ENCODE measurements at places on chromosomes 7 and 10. TPM values are rescaled to one million over a fixed set of nuclear protein-coding genes. Genes with fewer than 3 reads are reported as not detected.

H2BK1 gene
- not detected for polyA plus RNA-seq

MMRN2 gene
- polyA plus RNA-seq = 24.4 TPM

RASSF4 gene
- polyA plus RNA-seq = 46.7 TPM

HOXA5 gene
- 7.2 TPM for polyA plus RNA-seq

HOXA4 gene
- polyA plus RNA-seq = 32.9 TPM

RNF32 gene
- 1.9 TPM for polyA plus RNA-seq

SRRM3 gene
- 0.41 TPM for polyA plus RNA-seq

XRCC2 gene
- 3.5 TPM for polyA plus RNA-seq

DNA sequence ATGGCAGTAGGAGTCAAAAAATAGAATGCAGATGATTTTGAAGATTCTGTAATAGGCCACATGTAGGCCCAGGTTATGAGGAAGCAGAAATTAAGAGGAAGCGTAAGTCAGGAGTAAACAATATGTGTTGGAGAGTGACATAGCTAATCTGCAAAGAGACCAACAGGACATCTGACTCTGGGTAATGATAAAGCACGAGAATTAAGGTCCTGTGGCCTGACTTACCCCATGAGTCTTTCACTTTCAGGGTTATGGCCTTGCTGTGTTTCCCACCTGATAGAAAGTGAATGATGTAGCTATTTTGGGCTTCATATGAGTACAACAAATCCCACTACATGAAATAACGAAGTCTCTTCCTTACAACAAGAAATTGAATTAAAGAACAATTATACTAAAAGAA lies 393.0 kb downstream of the MAGI2 start:
- no peak for DNase-seq

DNA sequence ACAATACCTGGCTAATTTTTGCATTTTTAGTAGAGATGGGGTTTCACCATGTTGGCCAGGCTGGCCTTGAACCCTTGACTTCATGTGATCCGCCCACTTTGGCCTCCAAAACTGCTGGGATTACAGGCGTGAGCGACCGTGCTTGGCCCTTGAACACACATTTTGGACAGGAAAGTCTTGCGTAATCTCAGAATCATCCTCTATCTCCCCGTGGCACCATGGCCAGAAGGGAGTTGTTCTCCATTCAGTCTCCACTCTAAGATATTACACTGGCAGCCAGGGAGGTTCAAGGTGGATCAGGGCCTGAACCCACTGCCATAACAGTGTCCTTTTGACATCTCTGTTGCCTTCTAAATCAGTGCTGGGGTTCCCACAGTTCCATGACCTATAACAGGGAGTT lies 29.2 kb upstream of the GALNTL5 start:
- DNase-seq = no peak

GRCh38 chr7:138886501-138886917 lies 88.5 kb upstream of the ATP6V0A4 start:
- DNase-seq = peak; percentile 78

GRCh38 chr10:89153971-89154370 lies 53.1 kb downstream of the CH25H start:
- DNase-seq = no peak

GRCh38 chr10:22723343-22723779 lies 9.0 kb upstream of the PIP4K2A start:
- DNase-seq = no peak

GRCh38 chr7:140261105-140261486 lies 84.3 kb upstream of the KDM7A start:
- DNase-seq = no peak

DNA sequence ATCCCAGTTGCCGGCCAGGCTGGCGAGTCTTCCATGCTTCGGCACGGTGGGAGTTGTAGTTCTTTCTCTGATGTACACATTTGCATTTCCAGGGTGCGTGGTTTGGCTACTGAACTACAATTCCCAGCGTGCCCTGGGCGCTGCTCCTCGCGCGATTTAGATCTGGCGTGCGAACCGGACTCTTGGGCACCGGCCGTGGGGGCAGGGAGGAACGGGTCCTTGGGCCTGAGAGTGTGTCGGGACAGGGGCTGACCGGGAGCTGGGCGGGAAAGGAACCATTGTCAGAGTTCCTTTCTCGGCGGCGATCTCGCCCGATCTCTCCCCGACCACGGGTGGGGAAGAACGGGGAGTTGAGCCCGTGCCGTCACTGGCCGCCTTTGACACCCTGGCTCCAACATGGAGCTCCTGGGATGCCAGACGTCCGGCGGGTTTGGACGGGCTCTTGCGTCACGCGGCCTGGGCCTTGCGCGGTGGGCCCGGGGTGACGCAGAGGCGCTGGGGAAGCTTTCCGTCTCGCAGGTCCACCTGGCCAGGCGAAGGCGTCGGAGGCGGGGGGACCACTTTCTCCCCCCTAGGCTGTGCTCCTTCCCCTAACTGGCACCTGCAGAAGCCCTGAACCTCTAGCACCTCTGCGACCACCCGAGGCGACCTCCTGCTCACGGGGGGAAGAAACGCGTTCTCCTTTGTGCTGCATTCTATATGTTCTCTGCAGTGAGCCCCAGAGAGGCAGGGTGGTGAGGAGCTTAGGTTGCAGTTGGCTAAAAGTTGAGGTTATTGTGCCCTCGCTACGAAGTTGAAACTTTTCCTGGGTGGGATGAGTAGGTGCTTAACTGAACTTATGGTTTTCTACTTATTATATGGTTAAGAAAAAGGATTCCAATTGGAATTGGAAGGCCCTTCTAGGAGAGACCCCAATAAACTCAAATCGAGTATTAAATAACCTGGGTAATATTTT lies 824 bp downstream of the IFRD1 start:
- peak; percentile 99 for DNase-seq

DNA sequence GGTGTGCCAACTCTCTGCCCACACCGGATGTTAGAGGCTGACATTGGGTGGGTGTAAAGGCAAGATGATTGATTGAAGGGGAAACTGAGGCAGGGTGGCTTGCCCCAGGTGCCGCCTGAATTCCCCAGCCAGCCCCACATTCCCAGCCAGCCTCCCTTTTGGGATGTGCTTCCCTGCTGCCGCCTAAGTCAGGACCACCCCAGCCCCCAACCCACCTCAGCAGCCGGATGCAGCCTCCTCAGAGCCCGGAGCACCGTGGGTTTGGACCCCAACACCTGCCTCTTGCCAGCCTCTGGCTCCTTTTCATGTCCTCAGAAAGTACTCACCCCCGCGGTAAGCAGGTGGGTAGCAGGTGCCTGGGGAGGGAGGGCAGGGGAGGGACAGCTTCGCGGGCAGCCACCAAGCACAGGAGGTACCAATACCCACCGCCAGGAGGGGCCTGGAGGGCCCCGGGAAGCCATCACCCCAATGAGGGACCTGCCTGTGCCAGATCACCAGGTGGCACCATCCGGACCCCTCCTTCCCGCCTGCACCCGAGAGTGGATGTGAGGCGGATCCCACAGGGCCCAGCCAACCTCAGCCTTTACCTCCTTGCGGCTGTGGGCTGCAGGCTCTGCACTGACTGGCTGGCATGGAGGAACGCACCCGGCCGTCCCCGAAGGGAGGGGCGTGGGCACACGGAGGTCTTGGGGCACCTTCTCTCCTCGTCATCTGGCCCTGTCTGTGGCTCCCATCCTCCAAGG lies 60.5 kb downstream of the PWWP2B start:
- no peak for DNase-seq

GRCh38 chr7:31029251-31030042 lies 22.7 kb upstream of the ADCYAP1R1 start:
- no peak for DNase-seq

DNA sequence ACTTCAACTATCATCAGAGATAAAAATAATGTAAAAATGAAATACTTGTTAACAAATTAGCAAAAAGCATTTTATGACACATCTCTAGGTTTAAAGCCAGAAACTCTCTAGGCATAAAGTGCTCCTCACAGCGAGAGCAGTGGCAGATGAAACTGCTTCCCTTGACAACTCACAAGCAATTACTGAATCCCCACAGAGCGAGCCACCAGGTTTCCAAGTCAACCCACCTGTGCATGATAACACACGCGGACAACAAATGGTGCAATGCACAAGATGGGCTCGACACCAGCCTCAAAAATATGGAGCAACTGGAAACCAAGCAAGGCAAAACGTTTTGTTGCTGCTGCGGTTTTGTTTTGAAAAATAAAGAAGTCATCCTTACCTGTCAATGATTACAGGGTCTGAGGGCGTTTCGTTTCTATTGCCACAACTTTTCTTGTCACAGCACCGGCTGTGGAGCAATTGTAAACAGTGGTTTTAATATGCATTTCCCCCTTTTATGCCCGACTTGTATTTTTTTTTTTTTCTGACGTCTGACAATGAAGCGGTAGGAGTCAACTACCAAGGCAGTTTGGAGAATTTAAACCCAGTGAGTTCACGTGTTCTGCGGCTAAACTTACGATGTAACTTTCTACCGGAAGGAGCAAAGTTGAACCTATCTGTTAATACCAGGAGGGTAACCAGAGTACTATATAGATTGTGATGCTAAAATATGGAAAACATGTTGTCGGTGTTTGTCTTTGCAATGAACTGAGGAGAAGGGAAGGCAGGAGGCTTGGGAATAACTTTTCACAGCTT lies 7.0 kb downstream of the EBF3 start:
- no peak for DNase-seq

DNA sequence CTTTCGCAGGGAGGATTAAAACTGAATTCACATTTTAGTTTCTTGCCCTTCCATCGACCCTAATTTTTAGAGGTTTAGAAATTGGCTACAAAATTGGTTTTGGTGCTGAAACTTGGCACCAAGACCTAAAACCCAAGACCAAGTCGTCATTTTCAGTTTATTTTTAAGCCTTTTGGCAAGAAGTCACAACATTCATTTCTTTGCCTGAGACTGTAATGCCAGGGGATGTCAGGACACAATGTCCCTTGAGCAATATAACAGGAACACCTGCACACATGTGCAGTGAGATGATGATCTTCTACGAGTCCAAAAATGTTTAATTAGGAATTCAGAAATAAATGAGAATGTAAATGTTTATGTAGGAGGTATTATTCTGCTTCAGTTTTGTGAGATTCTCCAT lies 335.4 kb upstream of the ANKRD30A start:
- peak; percentile 70 for DNase-seq

DNA sequence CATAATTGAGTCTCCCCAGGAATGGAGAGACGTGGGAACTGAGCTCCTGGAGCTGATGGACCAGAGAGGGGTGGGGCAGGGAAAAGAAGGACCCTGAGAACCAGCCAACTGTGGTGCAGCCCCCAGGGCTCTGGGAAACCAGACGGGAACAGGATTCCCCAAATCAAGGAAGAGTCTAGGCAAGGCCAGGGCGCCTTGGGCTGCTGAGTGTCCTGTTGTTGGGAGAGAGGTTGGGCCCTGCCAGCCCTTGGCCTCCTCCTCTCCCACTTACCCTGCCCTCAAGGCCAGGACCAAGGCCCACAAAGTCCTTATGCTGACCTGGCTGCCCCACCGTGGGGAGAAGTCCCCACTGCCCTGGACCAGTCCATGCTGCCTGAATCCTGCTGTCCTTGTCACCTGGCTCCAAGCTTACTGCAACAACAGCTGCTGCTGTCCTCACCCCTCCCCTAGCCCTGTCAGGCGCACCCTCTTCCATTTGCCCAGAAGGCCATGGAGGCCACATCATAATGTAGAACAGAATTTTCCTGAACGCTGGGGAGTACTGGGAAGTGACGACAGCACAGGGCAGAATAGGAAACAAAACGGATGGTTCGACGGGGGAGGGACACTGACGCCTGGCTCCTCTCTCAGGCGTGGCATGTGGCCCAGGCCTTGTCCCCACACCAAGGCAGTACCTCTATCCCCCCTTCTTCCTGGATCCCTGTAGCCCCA lies 132.9 kb upstream of the ZMIZ1 start:
- DNase-seq = no peak

GRCh38 chr7:13633857-13634256 lies 355.6 kb downstream of the ETV1 start:
- DNase-seq = no peak

DNA sequence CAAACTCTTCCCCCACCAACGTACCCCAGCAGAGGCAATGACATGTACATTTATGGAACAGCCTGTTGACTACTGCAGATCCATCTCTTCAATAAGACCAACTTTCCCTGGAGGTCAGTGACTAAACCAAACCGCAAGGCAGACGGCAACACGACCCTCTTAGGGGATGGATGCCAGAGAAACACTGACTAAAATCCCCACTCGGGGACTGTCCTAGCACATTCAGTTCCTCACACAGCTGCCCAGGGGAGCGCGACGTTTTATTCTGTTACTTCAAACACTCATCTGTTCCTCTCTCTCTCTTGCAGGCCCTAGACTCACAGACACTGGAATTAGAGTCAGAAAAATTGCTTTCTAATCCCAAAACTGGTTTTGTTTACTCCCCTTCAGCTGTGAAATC lies 146.5 kb upstream of the PRSS1 start:
- DNase-seq = no peak

- no peak for DNase-seq
These were observed 6.5 kb upstream of the OGA start for GRCh38 chr10:101824736-101825135.

GRCh38 chr7:11343818-11344413 lies 370.2 kb downstream of the PHF14 start:
- DNase-seq = peak; percentile 46
